ENCODE measurements at places on chromosomes 4 and X.

DNA sequence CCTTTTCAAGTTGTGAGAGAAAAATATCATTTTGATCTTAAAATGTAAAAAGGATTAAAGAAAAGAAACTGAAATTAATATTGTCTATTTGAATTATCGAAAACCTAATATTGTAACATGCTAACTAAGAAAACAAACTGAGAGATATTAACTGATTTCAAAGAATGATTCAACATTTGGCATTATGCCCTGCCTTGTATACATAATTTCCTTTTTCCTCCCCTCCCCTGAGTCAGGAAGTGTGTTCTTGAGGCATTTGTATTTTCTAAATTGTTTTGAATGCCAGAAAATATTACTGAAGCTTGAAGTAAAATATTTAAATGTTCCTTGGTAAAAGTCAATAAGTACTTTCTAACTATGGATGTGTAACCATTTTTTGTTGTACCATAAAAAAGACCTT lies 49.4 kb downstream of the RPS6KA3 start:
- no peak for DNase-seq

GRCh38 chrX:80806557-80806956 lies 3.1 kb downstream of the BRWD3 start:
- DNase-seq, result no peak

GRCh38 chr4:1808396-1808795 lies 15.3 kb downstream of the FGFR3 start:
- no peak for DNase-seq

GRCh38 chrX:78124307-78124706 lies 15.1 kb downstream of the TAF9B start:
- no peak for DNase-seq

GRCh38 chr4:113290666-113291065 lies 241.2 kb downstream of the ANK2 start:
- DNase-seq, result no peak

- DNase-seq, result peak; percentile 15
Measured at GRCh38 chrX:77446029-77446585, 1.1 kb upstream of the FGF16 start.

GRCh38 chr4:85607624-85608023 lies 132.7 kb downstream of the ARHGAP24 start:
- DNase-seq, result peak; percentile 87

DNA sequence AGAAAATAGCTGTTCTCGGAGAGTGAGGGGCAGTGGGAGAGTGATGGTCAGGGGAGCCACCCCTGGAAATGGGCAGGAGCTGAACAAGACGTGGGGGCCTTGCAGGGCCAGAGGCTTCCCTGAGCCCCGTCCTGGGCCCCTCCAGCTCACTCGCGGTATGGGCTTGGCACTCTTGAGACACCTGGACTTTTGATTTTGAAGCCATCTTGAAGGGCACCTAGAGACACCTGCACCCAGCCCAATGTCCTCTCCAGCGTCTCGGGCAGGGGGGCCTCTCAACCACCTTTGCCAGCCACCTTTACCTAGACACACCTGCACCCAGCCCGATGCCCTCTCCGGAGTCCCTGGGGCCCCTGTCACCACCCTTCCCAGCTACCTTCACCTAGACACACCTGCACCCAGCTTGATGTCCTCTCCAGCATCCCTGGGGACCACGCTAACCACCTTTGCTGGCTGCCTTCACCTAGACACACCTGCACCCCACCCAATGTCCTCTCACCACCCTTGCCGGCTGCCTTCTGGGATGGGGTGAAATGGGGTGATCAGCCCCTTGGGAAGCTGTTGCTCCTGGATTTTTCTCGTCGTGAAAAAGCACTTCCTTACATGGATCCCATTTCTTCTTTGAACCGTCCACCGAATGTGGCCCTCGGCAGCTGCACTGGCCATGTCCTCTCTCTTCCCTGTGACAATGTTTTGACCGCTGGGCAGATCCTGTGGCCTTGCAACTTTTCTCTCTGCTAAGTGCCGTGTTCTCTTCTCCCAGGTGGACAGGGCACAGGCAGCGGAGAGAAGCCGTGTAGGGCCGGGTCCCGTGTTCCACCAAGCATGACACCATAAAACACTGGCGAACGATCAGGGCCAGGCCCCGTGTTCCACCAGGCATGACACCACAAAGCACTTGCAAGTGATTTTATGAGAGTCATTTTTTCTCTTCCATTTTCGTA lies 47.5 kb downstream of the CPZ start:
- DNase-seq, result no peak

- DNase-seq, result no peak
Measured at GRCh38 chrX:11461201-11462001, 168.2 kb downstream of the AMELX start.

- no peak for DNase-seq
Measured at GRCh38 chr4:75710246-75710645, 14.1 kb upstream of the USO1 start.

DNA sequence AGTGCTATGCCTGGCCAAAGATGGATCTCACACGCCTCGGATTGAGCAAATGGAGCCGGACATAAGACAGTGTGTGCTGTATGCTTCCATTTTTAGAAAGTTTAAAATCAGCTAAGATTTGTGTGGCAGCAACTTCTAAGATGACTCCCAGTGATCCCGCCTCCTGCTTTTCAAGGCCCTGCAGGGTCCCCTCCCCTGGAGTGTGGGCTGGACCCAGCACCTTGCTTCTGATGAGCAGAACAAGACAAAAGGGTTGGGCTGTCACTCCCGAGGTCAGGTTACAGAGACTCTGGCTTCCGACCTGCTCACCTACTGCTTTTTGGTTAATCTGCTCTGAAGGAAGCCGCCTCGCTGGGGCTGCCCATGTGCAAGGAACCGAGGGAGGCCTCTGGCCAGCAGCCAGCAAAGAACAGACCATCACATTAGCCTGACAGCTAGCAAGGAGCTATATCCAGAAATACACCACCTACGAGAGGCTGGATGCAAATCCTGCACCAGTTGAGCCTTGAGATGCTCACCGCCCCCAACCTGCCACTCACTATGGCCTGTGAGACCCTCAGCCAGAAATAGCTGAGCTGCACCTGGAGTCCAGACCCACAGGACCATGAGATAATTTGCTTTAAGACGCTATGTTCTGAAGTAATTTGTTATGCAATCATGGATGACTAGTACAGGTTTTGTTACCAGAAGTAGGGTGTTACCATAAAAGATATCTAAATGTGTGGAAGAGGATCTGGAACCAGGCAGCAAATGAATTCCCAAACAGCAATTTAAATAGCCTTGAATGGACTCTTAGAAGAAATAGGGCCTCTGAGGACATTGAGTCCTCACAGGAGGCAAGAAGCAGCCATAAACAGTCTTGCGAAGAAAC lies 47.6 kb downstream of the CRMP1 start:
- DNase-seq, result no peak

- peak; percentile 72 for DNase-seq
Measured at GRCh38 chr4:85826060-85826678, 351.2 kb downstream of the ARHGAP24 start.

GRCh38 chr4:102524691-102525090 lies 23.5 kb downstream of the NFKB1 start:
- no peak for DNase-seq

- no peak for DNase-seq
Measured at GRCh38 chrX:40931921-40932320, 153.3 kb upstream of the USP9X start.

GRCh38 chr4:83261307-83261706 lies 23.3 kb downstream of the COQ2 start:
- DNase-seq, result no peak

GRCh38 chrX:15293451-15293850 lies 22.0 kb downstream of the ASB11 start:
- no peak for DNase-seq

DNA sequence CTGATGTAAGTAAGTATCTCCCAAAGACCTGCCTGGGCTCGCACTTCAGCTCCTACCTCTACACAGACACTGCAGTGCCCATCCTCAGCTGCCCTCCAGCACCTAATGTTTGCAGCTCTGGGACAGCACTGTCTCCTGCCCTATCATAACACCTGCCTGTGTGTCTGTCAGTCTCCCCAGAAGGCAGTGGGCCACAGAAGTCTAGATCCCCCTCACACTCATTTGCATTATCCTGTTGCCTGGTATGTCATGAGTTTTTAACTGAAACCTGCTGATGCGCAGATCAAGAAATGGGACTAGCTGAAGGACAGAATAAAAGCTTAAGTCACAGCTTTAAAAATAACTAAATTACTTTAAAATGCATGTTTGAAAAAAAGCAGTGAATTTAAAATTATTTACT lies 43.0 kb downstream of the LRP2BP start:
- DNase-seq, result no peak
